Left forelimb (tissue), 1 donor: ENCODE measurements at places on chromosomes 3 and 15.

GRCh38 chr3:152444029-152444641 is 175.4 kb downstream of the MBNL1 start:
- no peak for DNase-seq

GRCh38 chr3:71528816-71529215 is 54.7 kb downstream of the FOXP1 start:
- no peak for DNase-seq

DNA sequence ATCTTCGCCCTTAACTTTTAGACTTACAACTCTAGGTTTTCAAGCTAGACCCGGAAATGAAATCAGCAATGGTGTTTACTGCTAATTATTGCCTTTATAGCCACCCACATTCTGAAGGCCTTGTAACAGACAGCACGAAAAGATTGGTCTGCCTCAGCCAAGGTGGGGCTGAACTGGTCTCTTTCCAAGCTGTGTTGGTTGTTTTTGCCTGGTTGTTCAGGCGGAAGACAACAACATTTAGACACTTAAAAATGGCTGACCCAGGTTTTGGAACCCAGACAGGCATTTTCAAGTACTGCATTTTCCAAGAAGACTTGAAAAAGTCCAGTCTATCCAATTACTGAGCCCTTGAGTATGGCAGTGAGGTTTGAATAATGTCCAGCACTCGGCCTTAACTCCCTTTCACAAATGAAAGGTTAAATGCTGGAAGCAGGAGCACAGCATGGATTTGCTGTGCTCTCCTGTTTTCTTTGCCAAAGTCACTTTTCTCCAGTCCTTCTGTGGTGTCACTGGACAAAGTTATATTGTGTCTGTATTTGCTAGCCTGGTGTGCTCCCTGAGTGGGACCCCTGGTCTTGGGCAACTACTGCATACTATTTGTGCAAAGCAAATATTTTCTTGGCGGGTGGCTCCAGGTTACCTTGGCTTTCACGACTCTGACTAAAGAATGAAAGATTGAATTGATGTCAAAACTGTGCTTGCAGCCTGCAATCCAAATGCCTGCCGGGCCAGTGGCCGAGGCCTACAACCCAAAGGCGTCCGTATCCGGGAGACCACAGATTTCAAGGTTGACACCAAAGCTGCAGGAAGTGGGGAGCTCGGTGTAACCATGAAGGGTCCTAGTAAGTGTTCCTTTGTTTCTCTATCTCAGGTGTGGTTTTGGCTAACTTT is 93.5 kb downstream of the FLNB start:
- no peak for DNase-seq

- DNase-seq: no peak
Observed at GRCh38 chr3:59303452-59303851, 253.6 kb upstream of the CFAP20DC start.

DNA sequence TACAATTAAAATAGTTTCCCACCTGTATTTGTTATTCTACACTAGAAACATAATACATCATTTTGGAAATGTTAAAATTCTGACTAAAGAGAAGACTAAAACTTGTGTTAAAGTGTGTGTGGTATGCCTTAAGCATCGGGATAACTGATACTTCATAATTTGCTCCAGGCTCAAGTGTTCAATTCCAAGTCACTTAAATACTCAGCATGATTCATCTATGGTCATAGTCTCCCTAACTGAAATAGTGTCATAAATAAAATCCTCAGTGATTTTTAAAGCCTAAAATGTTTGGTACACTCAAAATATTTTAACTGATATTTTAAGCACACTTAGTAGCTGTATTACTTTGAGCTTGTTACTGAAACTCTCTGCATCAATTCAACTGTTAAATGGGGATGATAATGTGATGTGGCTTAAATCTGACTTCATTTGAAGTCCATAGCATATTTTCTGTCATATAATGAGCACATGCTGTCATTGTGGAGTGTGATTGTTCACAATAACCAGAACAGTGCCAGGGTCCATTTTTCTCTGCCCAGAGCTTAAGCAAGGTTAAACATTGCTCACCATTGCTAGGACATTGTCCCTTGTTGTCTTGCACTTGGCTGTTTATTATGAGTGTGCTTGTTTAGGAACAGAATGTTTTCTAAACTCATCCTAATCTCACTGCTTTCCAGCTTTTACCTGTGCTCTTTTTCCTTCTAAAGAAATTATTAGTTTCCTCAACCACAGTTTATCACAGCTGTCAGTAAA is 122.2 kb downstream of the KLHL25 start:
- DNase-seq: no peak

DNA sequence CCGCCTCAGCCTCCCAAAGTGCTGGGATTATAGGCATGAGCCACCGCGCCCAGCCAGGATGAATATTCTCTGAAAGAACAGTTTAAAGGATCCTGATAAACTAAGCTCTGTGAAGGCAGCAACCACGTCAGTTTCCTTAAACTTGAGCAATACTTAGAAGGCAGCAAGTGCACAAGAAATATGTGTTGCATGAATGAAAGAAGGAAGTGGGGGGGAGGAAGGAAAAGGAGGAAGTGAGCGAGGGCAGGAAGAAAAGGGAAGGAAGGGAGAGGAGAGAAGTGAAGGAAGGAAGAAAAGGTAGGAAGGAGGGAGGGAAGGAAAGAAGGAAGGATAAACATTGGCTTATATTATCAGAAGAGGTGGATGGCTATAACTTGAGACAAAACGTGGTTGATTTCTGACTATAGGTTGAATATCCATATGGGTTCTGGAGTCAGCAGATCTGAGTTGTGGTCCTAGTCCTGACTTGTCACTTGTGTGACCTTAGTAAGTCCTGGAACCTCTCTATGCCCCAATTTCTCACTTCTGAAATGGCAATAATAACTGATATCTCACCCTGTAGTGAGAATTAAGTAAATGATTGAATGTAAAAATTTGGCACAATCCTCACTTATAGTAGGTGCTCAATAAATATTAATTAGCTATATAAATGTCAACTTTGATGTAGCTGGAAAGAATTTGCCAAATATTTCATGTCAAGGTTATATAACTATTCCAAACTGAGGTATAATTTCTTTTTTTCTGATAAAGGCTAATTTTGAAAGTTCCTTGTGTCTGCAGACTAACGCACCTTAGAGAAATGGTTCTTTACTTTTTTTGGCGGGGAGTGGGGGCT is 12.0 kb upstream of the SEMA4B start:
- DNase-seq: no peak

GRCh38 chr3:66615643-66616301 is 115.0 kb upstream of the LRIG1 start:
- no peak for DNase-seq

DNA sequence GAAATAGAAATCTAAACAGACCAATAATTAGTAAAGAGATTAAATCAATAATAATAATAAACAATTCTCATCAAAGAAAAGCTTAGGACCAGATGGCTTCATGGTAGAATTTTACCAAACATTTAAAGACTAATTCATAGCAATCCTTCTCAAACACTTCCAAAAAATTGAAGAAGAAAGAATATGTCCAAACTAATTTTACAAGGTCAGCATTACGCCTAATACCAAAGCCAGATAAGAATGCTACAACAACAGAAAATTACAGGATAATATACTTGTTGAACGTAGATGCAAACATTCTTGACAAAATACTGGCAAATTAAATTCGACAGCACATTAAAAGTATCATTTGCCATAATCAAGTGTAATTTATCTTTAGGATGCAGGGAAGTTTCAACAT is 36.1 kb upstream of the CADM2 start:
- no peak for DNase-seq

DNA sequence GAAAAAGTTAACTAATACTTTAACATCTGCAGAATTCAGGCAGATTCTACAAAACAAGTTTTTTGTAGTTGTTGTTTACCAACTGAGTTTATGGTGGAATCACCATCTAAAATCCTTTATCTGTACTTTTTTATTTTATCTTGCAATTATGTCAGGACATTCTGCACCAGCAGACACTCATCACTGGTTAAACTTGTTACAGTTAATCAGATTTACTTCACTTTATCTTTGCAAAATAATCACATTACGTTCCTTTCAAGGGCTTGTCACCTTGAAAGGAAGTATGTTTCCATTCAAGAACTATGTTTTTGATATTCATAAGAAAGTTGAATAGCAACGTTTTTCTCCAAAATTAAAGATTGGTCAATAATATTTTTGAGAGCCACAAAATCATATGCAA is 796.6 kb upstream of the ROBO1 start:
- DNase-seq: no peak

DNA sequence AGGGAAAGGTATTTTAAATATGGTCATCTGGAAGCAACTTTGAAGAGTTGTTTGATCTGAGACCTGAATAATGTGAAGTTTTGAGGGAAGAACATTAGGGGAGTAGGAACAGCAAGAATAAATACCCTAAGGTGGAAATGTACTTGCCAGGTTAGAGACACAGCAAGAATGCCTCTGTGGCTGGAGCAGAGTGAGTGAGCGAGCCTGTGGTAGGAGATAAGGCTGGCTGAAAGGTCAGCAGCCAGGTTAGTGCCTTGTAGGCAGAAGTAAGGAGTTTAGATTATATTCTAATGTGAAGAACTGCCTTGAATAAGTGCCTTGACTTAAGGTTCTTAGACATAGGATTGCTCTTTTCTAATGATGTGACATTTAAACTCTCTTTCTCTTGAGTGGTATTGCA is 18.3 kb downstream of the LRRC49 start:
- DNase-seq: no peak

DNA sequence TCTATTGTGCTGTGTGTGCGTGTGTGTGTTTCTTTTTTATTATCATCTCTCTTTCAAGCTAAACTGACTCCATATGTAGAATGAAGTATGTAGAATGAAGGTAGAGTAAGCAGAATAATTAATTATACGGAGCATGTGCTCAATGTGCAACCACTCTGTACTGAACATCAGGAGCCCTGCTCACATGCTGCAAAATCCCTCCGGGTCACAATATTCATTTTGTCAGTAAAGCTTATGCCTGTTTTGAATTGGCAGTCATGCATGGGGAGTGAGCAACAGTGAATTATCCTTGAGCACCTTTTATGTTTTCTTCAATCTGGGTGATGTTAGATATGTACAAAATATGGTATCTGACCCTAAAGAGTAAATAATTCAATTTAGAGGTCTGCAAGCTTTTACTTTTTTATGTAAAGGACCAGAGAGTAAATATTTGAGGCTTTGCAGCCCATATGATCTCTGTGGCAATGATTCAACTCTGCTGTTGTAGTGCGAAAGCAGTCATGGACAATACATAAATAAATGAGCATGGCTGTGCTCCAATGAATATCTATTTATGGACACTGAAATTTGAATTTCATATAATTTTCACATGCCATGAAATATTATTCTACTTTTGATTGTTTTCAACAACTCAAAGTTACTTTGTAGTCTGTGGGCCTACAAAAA is 199.9 kb downstream of the VGLL3 start:
- no peak for DNase-seq

- no peak for DNase-seq
Observed at GRCh38 chr15:40333922-40334492, 6.7 kb downstream of the CCDC9B start.

DNA sequence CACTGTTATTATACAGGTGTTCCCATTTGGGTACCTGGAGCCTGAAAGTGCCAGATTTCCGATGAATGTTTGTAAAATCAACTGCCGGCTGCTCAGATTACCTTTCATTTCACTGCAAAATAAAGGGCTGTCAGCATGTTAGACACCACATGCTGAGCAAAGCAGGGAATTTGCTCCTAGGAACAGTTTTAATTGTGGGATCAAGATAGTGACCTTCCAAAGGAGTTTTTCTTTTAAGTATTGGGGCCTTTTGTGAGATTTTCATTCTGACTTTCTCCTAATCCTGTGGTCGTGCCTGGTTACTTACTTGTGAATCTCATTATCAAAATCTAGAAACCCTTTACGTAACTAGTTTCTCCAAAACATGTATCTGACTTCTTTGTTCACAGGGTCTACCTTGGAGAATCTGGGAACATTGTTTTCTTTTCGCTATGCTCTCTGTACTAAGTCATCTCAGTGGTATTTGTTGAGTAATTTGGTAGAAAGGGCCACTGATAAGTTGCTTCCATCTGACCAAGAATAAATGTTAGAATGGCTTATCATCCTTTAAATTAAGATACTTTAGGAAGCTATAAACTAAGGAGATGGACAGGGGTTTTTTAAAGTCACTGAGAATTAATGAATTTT is 40.8 kb upstream of the LRTM1 start:
- no peak for DNase-seq

DNA sequence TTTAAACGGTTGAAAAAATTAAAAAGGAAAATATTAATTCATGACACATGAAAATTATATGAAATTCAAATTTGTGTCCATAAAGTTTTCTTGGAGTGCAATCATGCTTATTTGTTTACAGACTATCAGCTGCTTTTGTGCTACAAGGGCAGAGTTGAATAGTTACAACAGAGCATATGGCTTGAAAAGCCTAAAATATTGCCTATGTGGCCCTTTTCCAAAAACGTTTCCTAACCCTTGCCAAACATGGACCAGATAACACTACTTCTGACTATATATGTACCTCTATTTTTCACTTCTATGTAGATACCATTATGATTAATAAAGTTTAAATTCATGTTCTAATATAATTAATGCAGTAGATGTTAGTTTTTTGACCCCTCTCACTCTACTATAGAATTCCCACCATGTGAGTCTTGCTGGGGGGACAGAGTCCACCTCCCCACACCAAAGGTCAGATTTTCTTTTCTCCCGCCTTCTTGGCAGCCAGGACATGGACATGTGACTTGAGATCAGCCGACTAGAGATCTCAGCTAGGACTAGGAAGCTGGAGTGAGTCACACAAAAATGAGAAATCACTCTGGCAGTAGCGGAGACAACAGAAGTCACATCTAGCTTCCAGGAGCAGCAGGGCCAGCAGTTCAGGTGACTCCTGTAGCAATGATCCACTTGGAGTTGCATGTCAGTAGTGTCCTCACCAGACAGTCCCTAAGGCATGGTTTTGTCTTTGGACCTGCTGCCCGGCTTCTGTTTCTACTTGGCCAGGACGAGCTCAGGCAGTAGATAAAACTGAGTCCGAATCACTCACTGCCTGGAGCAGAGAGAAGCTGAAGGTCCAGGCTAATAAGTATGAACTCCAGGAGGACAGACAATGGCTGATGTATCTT is 22.4 kb downstream of the CIAO2A start:
- no peak for DNase-seq

DNA sequence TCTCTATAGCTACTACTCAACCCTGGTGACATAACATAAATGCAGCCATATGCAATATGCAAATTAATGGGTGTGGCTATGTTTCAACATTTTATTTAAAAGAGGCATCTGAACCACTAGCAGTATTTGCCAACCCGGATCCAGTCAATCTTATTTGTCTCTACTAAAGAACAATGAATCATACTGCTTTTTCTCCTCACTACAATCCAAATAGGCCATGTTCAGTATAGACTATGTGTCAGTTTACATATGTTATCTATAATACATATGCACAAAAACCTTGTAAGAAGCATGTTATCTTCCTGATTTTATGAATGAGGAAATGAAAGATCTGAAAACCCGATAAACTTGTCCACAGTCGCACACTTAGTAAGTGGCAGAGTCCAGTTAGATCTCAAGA is 125.7 kb downstream of the STAG1 start:
- no peak for DNase-seq

- no peak for DNase-seq
Observed at GRCh38 chr3:9008550-9009255, 45.4 kb upstream of the RAD18 start.
